ENCODE measurements at places on chromosomes 2 and 18.

- no peak for DNase-seq
Measured at GRCh38 chr18:23580677-23581367, 5.5 kb downstream of the NPC1 start.

DNA sequence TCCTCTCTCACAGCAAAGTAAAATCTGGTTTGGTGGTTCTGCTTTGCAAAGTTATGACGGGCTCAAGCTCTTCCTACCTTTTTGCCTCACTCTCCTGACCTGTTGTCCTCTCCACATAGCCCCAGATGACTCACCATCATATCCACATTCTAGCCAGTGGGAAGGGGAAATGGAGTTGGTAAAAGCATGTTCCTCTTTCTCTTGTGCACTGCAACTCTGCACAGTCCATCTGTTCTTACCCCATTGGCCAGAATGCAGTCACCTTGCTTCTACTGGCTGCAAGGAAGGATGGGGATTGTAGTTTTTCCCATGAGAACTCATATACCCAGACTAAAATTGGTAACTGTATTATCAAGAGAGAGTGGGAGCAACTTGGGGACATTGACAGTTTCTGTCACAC is 50.4 kb upstream of the SMIM21 start:
- DNase-seq, result no peak

DNA sequence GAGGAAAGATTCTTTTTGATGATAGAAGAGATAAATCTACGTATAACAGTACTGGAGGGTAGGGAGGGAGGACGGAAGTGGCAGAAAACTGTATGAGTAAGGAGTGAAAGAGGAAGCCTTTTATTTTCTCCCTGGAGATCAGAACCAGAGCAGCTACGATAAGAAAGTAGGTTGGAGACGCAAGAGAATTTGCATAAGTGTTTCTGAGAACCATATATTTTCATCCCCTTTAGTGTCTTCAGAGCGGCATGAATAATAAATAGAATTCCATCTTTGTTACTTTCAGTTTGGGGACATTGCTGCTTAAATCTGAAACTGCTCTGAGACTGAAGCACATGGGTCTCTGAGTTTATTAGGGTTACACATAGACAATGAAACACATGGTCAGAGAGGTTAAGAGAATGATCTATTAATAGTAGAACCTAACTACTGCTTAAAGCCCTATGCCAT is 230.2 kb upstream of the TNP1 start:
- no peak for DNase-seq

DNA sequence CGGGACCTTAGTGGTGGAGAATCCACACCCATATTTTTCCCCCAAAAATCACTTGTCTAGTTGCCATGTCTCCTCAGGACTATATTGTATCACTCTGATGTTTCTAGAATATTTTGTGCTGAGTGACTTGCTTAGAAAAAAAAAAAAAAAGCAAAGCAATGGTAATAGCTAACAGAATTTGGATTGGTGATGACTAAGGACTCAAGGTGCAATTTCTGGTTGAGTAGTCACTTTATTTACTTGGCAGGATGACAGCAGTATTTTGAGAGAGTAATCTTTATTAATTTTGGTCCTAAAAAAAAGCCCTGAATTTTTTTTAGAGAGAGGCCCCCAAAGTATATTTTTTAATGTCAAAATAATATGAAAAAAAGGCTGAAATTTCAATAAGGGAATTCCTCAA is 32.8 kb upstream of the MYO3B start:
- DNase-seq, result no peak

- DNase-seq, result no peak
Measured at GRCh38 chr2:159828738-159829137, 30.7 kb upstream of the CD302 start.

- no peak for DNase-seq
Measured at GRCh38 chr18:13305301-13305700, 86.7 kb downstream of the LDLRAD4 start.

GRCh38 chr2:67865917-67866316 is 196.9 kb downstream of the C1D start:
- no peak for DNase-seq
